Kidney capillary endothelial cell (primary cell): ENCODE measurements at places on chromosomes 12 and 14.

- no peak for DNase-seq
These were observed 604 bp downstream of the GALNT4 start for GRCh38 chr12:89523843-89524540.

- no peak for DNase-seq
These were observed 24.7 kb downstream of the APAF1 start for GRCh38 chr12:98669751-98670150.

GRCh38 chr12:26092346-26093105, 32.3 kb downstream of the BHLHE41 start:
- DNase-seq, result no peak

- peak; percentile 95 for DNase-seq
These were observed 30.7 kb downstream of the PXN start for GRCh38 chr12:120234643-120235368.

DNA sequence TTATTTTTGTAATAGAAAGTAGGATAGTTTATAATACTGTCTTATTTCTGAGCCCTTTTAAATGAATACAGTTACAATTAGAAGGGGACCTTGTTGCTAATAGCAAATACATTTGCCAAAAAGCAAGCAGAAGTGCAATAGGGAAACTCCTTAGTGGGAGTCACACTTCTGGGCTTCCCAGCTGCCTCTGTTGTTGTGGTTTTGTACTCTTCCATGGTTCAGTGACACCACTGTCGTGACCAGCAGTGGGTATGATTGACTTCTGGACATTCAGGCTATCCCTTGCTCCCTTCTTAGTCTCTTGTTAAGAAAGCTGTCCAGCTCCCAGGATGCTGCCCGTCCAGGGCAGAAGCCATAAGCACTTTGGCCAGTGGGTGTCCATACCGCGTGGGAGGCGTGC, 22.6 kb downstream of the TCTN1 start:
- no peak for DNase-seq

GRCh38 chr14:91333650-91334039, 84.0 kb downstream of the CCDC88C start:
- no peak for DNase-seq

DNA sequence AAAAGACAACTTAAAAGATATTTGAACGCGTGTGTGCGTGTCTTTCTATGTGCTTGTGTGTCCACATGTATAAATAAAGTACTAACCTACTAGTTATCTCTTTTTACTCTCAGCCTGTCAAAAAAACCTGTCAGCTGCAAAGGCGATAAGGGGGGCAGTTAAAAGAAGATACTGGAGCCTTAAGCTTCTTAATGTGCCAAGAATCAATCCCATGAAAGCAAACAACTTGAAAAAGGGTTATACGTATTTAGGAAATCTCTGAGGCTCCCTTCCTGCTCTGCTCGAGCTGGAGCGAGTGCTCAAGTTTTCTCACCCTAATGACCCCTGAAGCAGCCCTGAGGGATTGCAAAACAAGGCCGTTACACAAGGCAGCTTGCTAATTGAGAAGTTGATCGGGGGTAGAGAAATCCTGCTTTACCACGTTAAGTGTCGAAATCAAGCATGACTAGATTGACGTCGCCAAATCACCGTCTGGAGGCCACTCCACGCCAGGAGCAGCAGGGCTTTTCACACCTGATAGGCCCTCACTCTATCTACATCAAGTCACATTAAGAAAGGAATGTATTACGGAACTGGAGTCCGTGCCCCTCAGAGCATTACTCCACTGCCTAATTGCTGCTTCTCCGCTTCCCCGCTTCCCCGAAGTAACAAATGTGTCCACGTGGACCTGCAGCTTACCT, 32.4 kb downstream of the LMO3 start:
- no peak for DNase-seq

- DNase-seq, result peak; percentile 37
These were observed 54.0 kb downstream of the CLIP1 start for GRCh38 chr12:122368361-122369073.

DNA sequence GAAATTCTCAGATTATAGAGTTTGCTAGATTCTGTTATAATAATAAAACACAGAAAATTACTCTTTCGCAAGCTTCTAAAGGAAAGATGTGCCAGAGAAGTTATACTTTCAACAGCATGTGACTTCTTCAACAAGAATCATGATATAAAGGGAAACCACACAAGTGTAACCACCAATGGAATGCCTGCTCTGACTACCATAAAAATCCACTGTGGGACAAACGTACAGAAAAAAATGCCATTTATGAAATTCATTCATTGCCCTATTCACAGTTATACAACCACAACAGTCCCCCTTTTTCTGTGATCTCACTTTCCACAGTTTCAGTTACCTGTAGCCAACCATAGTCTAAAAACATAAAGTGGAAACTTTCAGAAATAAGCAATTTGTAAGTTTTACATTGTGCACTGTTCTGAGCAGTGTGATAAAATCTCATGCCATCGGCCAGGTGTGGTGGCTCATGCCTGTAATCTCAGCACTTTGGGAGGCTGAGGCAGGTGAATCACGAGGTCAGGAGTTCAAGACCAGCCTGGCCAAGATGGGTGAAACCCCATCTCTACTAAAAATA, 3.2 kb downstream of the CATSPERB start:
- DNase-seq, result no peak

GRCh38 chr14:33548606-33549005, 402.3 kb downstream of the EGLN3 start:
- no peak for DNase-seq

GRCh38 chr14:57560681-57561080, 67.0 kb upstream of the CCDC198 start:
- DNase-seq, result no peak

GRCh38 chr12:26580619-26581018, 252.4 kb downstream of the ITPR2 start:
- no peak for DNase-seq

DNA sequence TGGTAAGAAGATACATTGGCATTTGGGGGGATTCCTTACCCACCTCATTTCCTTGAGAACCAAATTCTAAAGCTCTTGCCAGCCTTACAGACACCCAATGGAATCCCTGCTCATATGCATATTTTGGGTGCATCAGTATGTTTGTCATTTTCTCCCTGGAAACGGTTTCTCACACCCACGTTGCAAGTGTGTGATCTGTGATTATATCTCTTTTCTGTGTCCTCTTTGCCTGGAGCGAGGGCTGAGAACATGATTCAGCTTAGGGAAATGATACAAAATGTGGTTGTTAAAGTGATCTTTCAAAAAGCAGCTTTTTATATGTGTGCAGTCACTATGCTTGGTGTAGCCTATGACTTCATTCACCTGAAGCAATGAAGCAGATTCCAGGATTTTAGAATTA, 52.0 kb downstream of the KCNMB4 start:
- DNase-seq, result no peak

DNA sequence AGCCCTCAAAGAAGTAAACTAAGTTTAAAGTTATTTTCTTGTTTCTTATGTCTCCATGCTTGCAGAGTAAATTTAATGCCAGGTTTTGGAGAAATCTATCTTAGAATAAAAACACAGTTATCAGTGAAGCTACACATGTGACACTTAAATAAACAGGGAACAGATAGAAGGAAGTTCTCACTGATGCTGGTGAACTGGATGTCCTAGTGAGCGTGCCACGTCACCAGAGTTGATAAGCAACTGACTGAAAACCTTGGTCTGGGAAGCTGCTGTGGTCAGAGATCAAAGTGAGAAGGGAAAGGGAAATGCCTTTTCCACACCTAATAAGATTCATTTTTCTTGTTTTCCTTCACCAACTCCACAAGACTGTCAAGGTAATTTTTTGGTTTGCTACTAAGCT, 74.8 kb upstream of the PCED1B start:
- no peak for DNase-seq

GRCh38 chr12:21527451-21528180, 1.5 kb downstream of the SPX start:
- DNase-seq, result peak; percentile 26

DNA sequence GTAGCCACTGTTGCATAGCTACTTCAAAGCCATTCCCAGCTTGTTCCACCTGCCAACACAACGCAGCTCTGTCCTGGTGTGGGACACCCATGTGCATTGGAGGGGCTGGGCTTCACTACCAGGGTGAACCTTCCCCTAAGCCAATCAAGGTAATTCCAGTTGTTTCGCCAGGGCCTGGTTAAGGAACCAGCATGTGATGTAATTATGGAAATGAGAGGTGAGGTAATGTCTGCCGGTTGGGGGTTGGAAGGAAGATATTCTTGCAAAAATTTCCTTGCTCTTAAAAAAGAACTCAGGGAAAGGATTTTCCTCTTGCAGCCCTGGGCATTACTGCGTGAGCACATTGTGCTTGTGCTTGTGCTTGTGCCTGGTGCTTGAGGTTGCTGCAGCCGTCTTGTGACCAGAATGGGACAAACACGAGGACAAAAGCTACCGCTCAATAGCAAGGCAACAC, 14.9 kb downstream of the TUBA1C start:
- no peak for DNase-seq

DNA sequence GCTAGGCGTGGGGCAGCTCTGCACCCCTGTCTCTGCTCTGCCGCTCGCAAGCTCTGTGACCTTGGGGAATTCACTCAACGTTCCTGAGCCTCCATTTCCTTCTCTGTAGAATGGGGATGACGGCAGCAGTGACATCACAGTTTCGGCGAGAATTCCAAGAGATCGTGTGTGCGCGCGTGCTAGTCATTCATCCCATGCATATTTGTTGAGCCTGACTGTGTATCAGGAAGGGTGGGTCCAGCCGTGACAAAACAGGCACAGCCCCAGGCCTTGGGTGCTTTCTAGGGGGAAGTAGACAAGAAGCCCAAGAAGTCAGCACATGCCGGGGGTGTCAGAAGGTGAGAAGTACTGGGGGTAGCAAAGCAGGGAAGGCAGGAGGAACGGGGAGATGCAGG, 145.6 kb upstream of the NCOR2 start:
- no peak for DNase-seq

DNA sequence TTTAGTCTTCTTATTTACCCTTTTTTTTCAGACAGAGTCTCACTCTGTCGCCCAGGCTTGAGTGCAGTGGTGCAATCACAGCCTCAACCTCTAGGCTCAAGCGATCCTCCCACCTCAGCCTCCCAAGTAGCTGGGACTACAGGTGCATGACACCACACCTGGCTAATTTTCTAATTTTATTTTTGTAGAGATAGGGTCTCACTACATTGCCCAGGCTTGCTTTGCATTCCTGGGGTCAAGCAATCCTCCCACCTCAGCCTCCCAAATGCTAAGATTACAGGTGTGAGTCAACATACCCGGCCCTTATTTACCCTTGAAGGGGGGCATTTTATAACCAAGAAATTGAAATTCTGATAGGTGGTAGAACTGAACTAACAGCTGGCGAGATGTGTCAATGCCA, 21.0 kb downstream of the HECTD4 start:
- no peak for DNase-seq

DNA sequence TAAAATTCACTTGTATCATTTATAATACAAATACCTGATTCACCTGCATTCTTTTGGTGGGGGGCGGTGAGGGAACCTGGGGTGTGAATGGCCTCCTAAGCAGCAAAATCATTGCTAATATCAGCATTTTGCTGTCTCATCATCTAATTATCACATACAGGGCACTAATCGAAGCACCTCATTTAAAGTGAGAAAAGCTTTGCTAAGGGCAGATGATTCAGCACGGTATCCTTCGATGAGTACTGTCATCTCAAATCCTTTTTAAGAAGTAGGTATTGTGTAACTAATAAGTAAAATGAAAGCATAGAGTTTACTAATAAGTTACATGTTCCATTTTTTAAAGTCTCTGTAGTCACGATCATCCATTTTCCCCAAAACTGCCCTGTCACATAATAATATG, 278.1 kb upstream of the SOX5 start:
- DNase-seq, result no peak

DNA sequence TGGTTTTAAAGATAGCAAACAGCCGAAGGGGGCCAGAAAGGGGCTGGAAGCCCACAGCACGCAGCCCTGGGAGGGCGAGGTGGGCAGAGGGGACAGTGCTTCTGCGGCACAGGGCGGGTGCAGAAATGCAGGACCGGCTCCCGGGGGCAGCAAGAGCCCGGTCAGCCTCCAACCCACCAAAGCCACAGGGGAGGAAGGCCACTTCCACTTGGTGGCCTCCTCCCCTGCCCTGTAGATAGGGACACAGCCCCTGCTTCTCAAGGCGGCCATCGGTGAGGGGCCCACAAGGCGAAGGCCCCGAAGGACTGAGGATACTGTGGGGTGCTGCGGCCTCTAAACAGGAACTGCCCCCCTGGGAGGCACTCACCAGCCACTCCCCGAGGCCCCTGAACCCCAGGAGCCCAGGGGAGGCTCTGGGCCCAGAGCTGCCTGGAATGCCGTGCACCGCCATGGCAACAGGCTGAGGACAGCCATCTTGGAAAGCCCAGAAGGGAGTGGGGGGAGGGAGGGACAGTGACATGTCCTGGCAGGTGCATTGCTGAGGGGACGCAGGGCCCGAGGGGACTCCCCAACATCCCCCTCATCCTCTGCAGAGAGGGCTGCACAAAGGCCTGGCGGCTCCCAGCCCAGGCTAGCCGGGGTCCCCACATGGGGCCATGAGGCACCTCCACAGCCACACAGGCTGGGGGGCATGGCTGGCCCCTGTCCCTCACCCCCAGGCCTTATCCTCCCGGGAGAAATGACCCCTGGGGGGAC, 114.7 kb downstream of the NCOR2 start:
- no peak for DNase-seq
